ENCODE measurements at places on chromosomes 1 and 21.
A peak's percentile ranks its signal among the peaks of the same experiment; 100 is the strongest.

GRCh38 chr1:211939876-211940468, 95.4 kb downstream of the INTS7 start:
- DNase-seq, result no peak

DNA sequence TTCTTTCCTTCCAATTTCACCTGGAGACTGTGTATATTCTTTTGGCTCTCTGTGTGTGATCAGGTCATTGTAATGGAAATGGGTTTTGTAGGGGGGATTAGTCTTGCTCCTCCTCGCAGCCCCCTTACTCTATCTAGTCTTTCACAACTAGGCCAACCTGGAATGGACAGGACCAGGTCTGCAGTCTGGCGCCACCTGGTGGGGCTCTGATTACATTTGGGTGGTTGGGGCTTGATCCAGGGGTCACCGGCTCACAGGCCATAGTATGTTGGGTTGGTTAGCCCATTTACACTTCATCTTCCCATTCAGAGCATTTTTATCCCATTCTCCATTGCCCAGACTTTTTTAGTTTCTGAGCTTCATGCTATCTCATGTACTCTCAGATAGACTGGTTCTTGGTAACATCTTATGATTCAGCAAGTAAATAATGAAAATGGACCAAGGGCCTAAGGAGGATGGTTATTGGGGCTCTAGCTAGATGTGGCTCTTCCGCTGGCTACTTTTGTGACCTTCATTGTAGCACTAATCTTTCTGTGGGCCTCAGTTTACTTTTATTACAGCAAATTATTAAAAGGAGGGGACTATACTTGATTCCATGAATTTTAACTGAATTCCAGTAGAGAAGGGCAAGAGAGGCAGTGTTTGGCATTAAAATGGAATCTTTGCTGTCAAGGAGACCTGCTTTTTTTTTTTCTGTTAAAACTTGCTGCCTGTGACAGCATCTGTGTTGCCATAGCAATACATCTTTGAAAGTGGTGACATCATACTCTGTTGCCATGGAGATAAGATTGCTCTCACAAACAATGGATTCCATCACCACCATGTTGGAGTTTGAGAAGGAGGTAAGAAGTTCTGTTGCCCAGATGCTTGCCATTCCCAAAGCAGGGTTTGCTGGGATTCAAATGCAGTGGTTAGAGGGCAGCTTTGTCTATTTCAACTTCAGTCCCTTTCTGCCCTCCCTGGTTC, 150.1 kb downstream of the PLXNA2 start:
- DNase-seq, result peak; percentile 16

- DNase-seq, result peak; percentile 74
Measured at GRCh38 chr1:205286335-205286950, 35.1 kb downstream of the NUAK2 start.

GRCh38 chr1:117698398-117699160, 92.7 kb downstream of the TENT5C start:
- DNase-seq, result no peak

DNA sequence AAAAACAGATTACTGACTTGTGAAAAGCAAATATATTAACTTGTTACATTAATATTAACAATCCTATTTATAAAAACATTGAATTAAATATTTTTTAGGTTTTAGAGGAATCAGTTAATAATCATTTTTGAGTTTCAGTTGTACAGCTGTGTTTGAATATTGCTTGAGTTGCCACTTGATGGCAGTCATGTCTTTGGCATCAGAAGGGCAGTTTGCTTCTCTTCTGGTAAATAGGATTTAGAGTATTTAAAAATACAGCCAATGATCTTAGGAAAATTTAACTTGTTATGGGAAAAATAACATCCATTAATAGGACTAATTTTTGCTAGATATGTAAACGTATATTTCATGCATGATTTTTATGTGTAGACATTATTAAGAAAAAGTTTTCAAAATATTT, 234.1 kb downstream of the NCAM2 start:
- DNase-seq, result no peak

- no peak for DNase-seq
Measured at GRCh38 chr1:216175714-216176113, 247.5 kb downstream of the USH2A start.

DNA sequence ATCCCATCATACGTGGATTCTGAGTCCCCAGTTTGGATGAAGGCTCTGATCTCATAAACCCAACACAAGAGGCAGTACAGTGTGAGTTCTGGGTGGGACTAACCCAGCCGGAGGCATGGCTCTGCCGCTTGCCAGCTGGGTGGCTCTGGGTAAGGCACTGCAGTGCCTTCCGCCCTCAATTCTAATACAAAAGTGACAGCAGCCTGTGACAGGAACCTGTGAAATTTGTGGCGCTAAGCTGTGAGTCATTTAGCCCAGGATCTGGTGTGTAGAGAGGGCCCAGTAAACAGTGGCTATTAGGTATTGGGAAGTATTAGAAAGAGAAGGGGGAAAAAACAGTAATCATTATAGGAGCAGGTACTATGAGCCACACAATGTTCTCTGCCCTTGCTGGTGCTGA, 23.3 kb downstream of the HSPG2 start:
- no peak for DNase-seq

GRCh38 chr1:81792184-81792583, 8.6 kb upstream of the ADGRL2 start:
- no peak for DNase-seq

DNA sequence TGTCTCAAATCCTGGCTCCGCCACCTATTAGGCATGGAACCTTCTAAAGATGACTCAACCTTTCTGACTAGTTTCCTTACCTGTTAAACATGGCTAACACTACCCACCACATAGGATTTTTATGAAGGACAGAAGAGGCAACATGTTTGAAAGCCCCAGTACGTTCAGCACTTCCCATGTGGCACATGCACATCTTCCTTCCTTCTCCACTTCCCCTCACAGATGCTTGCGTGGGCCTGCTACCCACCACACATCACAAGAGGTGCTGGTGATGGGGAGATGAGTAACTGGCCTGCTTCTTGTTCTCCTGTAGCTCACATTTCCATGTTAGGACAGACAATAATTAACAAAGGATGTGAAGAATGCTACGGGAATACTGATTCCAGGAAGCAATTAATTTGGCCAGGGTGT, 7.1 kb downstream of the ZBTB21 start:
- no peak for DNase-seq

DNA sequence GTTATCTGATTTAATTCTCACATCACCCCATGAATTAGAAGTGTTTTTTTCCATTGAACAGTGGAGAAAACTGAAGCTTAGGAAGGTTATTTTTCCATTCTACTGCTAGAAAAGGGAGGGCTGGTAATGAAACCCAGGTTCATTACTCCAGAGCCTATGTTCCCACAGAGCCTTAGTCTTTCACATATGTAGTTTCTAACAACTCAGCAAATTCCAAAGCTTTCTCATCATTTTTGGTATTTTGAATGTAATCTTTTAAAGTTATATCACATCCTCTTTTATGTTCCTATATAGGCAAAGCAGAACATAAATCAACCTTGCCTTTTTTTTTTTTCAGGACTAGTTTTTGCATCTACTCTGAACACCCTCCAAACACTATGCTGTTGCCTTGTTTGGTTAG, 131.9 kb upstream of the BEND5 start:
- no peak for DNase-seq

- no peak for DNase-seq
Measured at GRCh38 chr1:47227341-47228232, 4.4 kb downstream of the TAL1 start.

- DNase-seq, result no peak
Measured at GRCh38 chr1:7402548-7402850, 368.6 kb upstream of the VAMP3 start.

GRCh38 chr21:28138272-28138671, 854.4 kb downstream of the LTN1 start:
- no peak for DNase-seq

DNA sequence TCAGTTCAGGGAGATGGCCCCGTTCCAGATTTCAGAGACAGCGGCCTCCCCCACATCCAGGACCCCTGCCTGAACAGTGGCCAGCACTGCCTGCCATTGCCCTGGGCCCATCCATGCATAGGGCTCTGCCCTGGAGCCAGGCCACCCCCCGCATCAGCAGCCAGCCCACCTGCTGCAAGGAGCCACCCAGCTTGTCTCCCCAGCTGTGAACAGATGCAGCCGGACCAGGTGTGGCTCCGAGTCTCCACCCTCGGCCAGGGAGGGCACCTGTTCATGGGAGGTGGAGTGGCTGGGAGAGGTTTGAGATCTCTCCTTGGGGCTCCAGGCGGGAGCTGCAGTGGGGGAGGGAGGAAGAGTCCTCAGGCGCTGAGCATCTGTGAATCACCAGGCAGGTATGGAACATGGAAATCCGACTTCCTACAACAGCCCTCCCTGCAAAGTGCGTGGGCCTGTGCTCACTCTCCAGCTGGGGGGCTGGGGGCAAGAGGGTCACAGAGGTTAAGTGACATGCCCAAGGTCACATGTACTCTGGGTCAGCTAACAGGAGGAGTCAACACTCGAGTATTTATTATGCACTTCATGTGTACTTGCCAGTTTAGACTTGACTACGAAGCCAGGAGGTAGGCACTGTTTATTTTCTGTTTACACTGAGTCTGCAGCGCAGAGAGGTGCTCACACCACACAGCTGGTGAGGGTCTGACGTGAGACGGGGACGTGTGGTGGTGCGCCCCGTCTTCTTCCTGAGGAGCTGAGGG, 4.8 kb upstream of the HES5 start:
- DNase-seq, result no peak

- DNase-seq, result no peak
Measured at GRCh38 chr1:74690909-74691308, 17.3 kb upstream of the ERICH3 start.

- DNase-seq, result no peak
Measured at GRCh38 chr1:226781937-226782609, 43.0 kb upstream of the ITPKB start.

DNA sequence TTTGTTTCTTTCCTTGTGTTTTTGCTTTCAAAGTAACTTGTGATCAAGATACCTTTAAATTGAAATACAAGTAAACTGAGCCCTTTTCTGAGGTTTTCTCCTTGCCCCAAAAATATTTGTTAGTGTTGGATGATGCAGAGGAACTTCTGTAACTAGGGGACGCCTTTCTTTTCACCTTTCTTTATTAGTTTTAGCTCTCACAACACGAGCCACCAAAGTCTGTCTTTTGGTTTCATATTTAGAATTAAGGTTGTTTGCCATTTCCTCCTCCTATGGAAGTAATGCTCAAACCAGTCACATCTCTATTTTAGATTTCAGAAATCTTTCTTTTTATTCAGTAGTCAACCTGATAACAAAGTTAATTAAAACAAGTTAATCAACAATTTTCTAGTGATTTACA, 120.8 kb downstream of the ZP4 start:
- no peak for DNase-seq

DNA sequence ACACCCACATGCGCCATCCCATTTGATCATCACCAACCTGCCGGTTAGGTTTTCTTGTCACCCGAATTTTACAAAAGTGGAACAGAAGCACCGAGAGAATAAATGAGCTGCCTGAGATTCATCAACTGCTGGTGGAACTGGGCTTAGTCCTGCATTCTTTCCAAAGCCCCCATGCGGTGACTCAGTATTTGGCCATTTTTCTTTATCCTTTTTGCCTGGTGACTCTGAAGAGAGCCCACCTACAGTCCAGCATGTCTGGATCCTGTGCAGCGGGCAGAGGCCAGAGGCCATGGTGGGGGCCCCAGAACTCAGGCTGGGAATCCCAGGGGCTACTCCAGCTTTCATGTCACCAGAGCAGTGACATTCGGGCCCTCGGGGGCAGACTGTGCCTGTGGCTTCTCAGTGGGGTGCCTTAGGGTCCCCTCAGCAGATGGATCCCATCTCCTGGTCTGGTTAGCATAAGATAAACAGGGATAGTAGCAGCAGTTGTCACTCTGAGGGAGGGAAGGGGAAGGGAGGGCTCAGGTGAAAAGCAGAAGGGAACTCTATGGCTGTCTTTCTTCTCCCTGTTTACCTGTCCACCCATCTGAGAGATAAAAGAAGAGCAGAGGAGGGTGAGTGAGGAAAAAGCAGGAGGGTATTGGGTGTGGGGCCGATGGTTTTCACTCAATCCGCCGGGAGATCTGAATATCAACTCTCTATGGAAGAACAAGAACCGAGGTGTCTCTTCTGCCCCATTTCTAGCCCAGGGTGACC, 63.2 kb downstream of the KIF26B start:
- DNase-seq, result no peak

GRCh38 chr1:90719330-90720144, 2.4 kb upstream of the BARHL2 start:
- no peak for DNase-seq

DNA sequence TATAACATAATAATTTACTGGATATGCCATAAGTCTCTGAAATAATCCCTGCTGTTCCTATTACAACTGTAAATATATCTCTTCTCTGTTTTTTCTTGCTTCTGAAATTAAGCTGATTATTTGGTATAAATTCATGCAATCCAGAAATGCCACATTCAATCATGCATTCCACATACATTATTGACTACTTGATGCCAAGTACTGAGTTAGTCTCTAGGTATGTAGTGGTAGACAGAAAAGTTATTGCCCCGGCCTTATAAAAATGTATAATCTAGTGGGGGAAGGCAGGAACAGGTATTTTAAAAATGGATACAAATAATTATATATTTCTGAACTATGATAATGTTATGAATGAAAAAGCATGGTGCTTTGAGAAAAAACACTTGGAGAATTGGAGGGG, 338.6 kb upstream of the SNX7 start:
- DNase-seq, result no peak

DNA sequence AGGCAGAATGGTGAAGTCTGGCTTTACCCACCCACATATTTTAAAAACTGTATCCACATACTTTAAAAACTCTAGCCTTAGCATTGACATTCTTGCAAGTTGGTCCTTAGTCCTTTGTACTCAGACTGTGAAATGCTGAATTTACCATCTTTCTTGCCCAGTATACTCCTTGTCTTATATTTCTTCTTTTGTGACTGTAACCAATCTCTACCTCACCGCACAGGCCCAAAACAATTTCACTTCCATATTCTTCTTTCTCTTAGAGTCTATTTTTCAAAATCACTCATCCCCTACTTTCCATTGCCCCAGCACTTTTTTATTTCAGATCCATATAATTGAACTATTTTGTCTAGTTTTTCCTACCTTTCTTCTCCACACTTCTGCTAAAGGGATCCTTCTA, 892.4 kb upstream of the B3GALT2 start:
- no peak for DNase-seq

GRCh38 chr1:7177021-7177420, 391.8 kb downstream of the CAMTA1 start:
- no peak for DNase-seq

- no peak for DNase-seq
Measured at GRCh38 chr1:88549536-88549935, 134.5 kb upstream of the PKN2 start.

DNA sequence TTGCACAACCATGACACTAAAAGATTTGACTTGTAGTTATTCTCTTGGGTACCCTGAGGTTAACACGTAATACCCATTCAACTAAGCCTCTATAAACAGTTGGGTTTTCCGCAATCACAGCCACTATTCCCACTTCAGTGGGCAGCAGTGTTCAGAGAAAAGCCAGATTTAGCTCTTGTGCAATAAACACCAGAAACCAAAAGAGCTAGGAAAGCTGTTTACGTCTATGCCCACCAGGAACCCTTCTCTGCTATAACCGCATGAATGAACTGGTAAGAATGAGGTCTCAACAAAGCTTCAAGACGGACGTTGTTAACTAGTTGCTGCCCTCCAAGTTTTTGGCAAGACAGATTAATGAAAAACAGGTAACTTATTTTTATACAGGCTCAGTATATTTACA, 101.3 kb downstream of the SLC45A1 start:
- no peak for DNase-seq

All from central memory CD4-positive, alpha-beta T cell (primary cell).